Amniotic epithelial cell (primary cell): ENCODE measurements at places on chromosomes 1 and 21.

GRCh38 chr21:43908167-43908566 lies 43.1 kb downstream of the AGPAT3 start:
- DNase-seq = no peak

DNA sequence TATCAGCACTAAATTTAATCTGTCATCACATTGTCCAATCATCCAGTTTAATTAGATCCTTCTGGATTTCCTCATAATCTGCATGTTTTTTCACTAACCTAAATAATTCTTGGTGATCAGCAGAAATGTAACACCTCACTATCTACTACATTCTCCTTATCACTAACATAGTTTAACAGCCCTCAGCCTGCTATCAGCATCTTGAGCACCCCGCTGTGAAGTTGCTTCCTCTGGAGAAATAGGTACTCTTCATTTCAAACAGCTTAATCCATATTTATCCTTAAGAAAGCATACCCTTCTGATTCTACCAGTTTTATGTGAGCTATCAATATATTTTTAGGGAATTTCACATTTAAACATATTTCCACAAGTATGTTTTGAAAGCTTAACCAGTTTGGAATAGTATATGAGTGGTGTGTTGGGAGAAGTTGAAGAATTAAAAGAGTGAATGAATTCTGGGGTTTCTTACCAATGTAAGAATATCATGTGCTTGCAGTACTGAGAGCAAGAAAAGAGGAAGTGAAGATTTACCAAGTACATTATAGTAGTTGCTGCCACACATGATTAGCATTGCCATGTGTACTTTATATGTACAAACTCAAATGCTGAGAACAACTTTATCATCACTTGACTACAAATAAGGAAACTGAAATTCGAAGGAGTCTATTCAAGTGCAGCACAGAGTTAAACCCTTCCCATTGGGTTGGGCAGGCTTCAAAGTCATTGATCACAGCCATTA lies 771.1 kb upstream of the ADGRL4 start:
- no peak for DNase-seq

- no peak for DNase-seq
Measured at GRCh38 chr21:34271189-34271851, 92.5 kb upstream of the KCNE2 start.

- peak; percentile 95 for DNase-seq
Measured at GRCh38 chr1:147292631-147293251, 50.3 kb downstream of the CHD1L start.

DNA sequence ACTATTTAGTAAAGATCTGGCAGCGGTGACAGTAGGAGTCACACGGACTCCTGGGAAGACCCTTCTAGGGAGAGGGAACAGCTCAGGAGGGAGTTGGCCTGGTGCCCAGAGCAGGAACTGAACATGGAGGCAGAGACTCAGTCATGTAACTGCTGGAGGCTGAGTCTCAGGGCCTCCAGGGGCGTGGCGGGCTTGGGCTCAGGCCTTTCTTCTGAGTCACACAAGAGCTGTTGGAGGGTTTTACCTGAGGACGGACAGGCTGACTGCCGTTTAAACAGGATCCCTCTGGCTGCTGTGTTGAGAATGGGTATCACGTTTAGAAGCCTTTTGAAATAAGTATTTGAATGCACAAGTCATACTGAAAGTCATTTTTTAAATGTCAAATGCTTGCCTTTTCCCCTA lies 7.2 kb upstream of the ETS2 start:
- DNase-seq = peak; percentile 55

DNA sequence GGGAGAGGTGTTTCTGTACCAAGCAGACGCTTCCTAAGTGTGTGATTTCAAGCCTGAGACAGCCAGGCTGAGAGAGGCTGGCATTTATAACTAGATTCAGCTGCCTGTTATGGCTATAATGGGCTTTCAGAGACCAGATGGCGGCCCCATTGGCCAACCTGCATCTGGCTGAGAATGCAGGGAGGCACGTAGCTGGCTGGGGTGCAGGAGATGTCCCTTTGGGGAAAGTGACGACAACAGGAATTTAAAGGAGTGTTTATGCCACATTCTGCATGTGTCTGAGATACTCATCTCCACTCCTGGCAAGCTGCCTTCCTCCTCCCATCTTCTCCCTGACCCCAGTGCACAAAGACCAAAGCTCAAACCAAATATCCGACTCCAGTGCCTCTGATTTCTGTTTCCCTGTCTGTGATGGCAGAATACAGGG lies 21.3 kb upstream of the CCDC190 start:
- no peak for DNase-seq

- DNase-seq = peak; percentile 19
Measured at GRCh38 chr1:15939181-15940109, 36.5 kb downstream of the ZBTB17 start.

GRCh38 chr1:5950994-5951785 lies 41.0 kb downstream of the NPHP4 start:
- DNase-seq = no peak

GRCh38 chr1:168654198-168654915 lies 74.6 kb downstream of the DPT start:
- no peak for DNase-seq

GRCh38 chr21:40179166-40179565 lies 311.9 kb downstream of the PCP4 start:
- no peak for DNase-seq

DNA sequence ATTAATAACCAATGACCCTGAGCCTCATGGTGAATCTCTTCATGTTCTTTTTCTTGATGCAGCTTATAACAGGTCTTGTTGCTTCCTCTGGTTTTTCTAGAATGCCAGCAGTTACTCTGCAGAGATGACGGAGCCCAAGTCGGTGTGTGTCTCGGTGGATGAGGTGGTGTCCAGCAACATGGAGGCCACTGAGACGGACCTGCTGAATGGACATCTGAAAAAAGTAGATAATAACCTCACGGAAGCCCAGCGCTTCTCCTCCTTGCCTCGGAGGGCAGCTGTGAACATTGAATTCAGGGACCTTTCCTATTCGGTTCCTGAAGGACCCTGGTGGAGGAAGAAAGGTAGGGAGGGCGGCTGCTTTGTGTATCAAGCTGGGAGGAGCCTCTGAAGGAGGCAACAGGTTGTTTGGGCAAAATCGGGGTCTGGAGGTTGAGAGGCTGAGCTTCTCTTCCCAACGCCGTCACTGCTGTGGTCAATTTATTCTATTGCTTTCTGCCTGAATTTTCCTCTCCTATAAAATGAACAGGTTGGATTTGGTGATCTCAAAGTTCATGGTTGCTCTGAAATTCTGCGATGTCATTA lies 6.7 kb downstream of the ABCG1 start:
- no peak for DNase-seq

DNA sequence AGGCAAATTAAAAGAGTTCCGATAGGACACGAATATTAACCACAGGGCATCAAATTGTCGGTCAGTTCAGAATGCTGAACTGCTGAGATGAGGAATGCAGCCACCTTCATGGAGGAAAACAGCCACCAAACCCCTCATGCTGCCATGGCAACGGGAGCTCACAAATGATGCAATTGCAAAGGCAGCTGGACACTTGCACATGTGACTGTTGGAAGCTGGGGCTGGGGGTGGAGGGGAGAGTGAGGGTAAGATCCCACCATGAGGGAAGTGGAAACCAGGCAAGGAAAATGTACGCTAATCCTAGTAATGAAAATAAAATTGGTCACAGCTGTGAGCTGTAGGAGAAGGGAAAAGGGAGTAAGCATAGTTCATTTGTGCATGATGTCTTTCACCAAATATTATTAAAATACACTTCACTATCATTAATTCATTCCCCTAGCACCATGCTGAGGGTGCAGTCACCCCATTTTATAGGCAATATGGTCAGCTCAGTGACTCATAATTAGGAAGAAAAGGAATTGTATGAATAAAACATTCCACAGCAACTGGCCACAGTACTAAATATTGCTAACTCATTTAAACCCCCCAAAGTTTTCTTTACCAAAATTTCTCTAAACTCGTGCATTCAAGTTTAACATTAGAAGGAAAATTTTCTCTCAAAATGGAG lies 15.3 kb downstream of the BECN2 start:
- DNase-seq = peak; percentile 7

DNA sequence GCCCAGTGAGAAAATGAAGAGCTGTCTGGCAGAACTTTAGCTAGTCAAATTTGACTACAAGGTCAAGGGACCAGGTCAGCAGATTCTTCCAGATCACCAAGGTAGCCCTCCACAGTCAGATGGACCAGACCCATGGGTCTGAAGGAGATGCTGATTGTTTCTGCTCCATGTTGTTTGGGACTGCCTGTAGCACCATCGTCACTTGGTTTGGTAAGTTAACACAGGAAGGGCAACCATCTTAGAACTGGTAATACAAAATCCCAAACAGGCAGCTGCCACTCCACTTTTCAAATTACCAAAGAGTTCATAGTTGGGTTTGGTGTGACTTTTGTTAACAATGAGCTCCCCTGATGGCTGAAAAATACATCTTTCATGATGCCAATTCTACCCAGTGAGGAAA lies 9.0 kb downstream of the ITPKB start:
- no peak for DNase-seq

- DNase-seq = peak; percentile 72
Measured at GRCh38 chr1:89823679-89824292, 3.0 kb downstream of the LRRC8D start.

DNA sequence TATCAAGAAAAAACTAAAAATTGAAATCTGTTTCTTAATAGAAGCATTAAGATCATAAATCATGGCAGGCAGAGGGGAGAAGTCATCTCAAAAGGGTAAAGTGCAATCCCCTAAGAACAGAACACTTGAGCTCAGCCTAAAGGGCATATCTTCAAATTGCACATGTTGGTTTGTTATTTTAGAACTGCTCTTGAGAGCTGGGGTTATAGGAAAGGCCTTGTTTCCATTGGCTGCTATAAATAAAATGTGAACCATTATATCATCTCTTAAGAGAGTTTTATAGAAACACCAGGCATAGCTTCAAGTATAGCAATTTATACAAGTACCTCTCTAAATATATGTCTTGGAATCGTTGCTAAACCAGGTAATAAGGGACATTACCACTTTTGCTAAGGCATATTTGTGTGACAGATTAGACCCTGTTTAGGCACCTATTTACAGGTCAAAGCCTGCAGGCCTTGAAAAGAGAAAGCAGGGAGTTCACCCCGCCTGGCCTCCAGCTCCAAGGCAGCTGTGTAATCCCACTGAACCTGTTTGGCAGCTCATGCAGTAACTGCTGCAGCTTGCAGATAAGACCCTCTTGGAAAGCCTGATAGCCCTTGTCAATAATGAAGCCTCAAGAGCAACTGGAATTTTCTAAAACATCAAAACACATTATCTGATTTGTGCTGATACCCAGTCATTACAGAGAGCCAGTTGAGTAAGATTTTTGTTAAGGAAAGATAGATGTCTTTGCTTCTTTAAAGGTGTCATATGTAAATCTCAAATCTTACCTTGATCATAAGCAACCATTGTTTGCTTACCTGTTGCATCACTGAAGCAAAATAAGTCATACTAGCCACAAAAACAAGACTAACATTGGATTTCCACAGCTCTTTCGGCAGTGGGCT lies 24.2 kb upstream of the SYDE2 start:
- DNase-seq = no peak

GRCh38 chr1:7265771-7266371 lies 480.6 kb downstream of the CAMTA1 start:
- peak; percentile 52 for DNase-seq

DNA sequence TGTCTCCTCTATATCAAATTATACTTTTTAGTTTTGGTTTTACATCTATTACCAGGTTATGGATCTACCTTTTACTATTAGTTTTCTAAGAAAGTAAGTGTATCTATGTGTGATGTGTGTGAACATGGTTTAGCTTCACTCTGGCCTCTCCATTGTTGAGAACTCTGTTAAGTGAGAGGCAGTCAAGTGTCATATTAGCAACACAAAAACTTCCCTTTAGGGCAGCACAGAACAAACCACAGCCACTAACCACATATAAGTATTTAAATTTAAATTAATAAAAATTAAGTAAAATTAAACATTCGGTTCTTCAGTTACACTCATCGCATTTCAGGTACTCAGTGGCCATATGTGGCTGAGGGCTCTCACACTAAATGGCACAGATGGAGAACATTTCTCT lies 96.6 kb downstream of the DPYD start:
- DNase-seq = no peak

DNA sequence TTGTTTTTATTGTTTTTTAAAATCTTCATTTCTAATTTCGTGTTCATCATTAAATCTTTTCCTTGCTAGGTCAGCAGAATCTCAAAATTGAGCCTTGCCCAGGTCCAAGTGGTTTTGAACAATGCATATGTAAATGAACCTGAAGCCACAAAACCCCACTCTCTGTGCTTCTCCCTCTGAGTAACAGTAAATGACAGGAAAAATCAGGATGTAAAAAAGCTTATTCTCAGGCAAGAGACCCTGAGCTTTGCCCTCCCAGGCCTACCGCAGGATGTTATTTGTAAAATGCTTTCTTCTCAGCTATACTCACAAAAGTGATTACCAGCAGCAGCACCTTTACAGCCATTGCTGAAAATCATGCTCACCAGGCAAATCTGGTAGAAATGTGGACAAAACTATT lies 47.6 kb downstream of the TYW3 start:
- DNase-seq = no peak

GRCh38 chr1:10917513-10918454 lies 94.7 kb upstream of the TARDBP start:
- DNase-seq = no peak

DNA sequence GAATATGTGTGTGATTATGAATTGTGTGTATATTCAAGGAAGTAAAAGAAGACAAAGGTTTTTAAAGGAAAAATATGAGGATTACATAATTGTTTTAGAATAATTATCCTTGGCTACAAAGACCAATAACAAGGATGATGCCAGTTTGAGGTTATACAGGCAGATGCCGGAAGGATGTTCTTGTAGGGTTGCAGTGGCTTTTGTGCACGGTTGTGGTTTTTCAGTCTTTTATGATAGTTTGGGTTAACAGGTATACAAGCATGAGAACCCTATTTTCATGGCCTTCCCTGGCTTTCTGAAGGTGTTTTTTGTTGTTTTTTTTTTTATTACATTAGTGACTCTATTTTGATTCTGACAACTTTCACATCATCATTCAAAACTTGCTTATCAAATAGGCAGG lies 4.9 kb downstream of the CR2 start:
- DNase-seq = no peak

DNA sequence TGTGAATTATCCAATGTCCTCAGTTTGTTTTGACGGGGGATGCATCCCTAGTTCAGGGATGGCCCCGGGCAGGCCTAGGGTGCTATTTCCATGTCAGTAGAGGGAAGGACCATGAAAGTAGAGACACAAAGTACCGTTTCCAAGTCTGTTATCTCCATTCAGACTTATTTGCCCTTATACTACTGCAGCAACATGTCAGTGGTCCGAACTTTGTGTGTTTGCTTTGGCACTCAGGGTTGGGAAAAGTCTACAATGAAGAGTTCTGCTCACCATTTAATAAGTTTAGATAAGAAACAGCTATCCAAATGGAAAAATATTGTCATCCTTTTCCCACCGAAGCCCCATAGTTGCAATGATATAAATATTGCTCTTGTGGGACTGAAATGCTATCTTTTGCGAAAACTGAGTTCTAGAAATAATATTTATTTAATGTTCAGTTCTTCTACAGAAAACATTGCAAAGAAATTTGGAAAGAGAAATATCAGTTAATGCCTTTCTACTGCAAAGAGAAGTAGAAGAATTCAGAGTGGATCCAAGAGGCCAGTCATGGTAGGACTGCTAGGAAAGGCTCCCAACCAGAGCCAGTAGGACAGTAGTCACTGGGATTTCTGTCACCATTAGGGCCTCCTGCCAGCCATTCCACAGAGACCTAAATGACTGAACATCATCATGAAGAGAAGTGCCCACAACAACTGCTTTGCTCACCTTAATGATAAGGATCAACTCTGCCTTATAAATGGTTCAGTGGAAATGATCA lies 11.5 kb upstream of the AGT start:
- DNase-seq = no peak
